ENCODE measurements at places on chromosomes 12 and 14.

DNA sequence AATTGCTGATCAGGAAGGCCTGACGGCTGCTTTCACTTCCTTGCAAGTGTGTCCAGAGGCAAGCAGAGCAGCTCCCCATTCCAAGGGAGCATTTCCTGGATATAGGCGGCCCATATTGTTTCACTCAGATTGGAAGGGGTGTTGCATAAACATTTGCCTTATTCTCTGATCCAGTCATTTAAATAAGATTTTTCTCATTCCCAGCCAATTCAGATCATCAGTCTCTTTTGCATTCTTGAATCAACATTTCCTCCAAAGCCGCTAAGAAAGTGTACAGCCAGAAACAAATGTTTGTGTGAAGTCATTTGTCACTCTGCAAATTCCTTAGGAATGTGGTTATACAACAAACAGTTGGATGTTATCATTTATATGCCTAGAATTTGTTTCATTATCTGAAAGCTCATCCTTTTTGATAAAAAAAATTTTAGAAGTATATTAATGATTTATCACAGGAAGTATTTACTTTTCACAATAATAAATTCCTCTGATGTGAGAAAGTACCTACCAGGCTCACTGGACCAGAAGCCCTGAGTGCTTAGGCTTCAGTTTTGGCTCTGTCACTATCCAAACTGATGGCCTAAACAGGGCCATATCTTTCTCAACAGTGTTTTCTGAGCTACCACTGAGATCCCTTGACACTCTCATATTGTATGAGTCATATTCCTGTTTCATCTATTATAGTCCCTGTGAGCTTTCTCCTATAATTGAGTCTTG lies 379.6 kb downstream of the CCDC91 start:
- no peak for DNase-seq

GRCh38 chr14:97706819-97707218 lies 909.6 kb downstream of the VRK1 start:
- DNase-seq: no peak

DNA sequence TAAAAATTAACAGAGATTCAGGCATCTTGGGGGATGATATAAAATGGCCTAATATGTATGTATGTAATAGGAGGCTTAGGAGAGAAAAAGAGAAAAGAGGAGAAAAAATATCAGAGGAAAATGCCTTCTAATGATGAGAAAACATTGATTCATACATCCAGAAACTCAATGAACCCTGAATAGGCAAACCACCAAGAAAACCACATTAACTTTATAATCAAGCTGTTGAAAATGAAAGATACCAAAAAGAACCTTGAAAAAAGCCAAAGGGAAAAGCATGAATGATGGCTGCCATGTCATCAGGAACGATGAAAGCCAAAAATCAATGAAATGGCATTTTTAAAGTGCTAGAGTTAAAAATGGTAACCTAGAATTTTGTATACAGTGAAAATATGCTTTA lies 180.2 kb downstream of the EPS8 start:
- DNase-seq: no peak

GRCh38 chr12:42240131-42240750 lies 2.2 kb upstream of the YAF2 start:
- DNase-seq: no peak

DNA sequence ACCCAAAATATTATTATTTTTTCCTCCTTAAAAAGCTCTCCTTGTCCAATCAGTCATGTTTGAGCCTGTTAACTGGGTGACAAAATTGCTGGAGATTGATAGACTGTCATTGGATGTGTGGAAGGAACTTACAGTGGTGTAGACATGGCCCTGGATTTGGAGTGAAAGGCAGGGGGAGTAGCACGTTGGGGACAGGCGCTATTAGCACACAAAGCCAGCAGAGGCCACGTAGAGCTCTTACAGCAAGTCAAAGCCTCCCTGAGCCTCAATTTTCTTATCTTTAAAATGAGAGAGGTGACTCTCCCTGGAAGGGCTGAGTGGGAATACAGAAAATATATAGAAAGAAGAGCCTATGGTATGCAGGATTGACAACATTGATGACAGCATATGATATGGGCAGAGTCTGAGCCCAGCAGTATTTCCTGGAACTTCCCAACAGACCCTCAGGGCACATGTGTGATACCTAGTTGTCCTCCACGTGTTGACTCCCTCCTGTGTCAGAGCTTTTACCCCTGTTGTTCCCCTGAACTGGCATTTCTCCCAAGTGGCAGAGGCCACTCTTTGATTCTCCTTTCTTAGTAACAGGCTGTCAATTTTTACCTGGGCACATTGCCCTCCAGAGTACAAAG lies 504.9 kb downstream of the VRK1 start:
- DNase-seq: no peak

- DNase-seq: no peak
Measured at GRCh38 chr12:57129889-57130288, 1.6 kb downstream of the LRP1 start.

- DNase-seq: no peak
Measured at GRCh38 chr12:10697156-10697555, 23.3 kb upstream of the STYK1 start.

DNA sequence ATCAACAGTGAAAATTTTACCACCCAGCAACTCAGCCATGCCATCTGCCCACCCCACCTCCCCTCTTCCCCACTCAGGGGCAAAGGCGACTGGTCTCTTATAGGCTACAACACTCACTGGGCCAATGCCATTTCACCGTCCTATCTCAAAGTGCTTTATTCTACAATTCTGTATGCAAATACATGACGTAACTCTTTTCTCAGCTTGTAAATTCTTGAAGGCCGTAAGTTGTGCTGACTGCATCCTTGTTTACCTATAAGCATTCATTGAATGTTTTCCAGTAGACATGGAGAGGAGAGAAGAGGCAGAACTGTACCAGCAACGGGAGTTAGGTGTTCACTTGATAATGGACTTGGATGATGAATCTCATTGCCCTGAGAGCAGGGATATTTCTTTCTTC lies 15.6 kb downstream of the BCL2L14 start:
- no peak for DNase-seq

Measured in activated CD8-positive, alpha-beta memory T cell treated with anti-CD3 and anti-CD28 coated beads for 4 hours (primary cell).